ENCODE measurements at places on chromosomes 16 and 17.

- no peak for DNase-seq
Observed at GRCh38 chr16:81526199-81526598, 81.6 kb downstream of the CMIP start.

- DNase-seq: no peak
Observed at GRCh38 chr17:52027081-52027480, 131.4 kb downstream of the CA10 start.

DNA sequence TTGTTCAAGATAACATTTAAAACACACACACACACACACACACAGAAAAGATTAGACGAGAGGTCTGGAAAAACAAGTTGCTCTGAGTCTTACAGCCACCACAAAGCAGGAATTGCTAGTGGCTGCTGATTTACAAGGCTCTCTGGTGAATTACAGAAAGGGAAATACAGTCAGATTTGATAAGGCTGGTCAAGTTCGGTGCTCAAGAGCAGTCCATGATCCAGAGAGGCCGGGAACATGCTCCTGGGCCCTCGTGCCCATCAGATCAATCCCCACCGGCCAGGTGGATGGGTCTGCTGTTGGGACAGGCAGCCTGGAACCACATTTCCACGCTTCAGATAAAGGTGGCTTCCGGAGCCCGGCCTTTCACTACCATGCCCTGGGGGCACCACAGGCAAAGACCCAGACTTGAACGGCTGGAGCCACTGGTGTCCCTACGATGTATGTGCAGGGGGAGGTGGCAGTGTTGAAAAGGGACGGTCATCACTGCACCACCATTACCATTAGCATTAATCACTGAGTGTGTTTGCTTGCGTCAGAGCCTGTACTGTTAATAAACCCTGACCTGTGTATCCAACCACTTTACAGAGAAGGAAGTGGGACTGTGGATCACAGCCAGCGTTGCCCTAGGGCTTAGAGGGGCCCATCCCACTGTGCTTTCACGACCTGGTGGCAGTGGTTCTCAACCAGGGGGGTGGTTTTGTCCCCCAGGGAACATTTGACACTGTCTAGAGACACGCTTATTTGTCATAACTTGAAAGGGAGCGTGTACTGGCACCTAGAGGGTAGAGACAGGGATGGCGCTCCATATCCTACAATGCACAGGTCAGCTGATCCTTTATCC, 95.1 kb downstream of the XYLT1 start:
- peak; percentile 36 for DNase-seq

DNA sequence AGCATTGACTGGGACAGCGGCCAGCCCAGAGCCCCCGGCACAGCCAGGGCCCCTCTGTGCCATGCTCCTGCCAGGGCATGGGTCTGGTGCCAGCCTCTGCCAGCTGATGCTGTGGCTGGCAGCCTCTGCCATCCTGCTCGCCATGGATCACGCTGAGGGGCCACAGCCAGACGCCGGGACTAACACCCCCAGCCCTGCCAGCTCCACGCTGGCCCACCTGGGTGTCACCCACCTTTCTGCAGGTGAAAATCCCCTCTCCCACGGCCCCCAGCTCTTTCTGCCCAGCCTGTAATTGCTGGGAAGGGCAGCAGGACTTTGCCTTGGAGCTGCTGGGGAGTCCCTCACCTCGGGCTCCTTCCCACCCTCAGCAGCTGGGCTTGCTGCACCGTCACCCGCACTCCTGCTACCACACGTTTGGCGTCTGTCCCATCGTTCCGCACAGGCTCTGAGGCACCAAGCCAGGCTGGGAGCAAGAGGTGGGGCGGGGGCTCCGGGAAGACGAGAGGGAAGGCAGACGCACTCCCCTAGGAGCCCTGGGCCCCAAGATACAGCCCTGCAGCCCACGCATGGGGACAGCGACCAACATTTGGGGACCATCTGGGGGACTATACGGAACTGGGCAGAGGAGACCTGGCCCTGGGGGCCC, 42.0 kb upstream of the ACSF3 start:
- DNase-seq: no peak

- DNase-seq: no peak
Observed at GRCh38 chr16:31064882-31065461, 9.1 kb downstream of the ZNF668 start.

DNA sequence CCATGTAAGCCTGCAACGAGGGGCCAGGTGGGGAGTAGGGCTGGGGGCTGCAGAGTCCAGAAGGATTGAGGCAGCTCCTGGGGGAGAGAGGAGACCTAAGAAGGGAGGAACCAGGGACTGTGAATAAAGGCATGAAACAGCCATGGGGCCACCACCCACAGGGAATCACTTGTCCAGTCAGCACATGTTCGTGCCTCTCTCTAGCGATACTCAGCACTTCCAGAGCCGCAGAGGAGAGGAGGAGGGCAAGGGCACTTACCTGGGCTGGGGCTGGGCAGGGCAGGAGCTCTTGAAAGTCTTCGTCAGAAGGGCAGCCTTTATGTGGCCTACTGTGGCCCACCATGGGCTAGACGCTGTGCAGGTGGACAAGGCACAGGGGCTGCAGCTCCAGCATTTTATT, 24.2 kb downstream of the CACNA1G start:
- DNase-seq: no peak

- DNase-seq: no peak
Observed at GRCh38 chr16:49488336-49488735, 114.7 kb downstream of the C16orf78 start.

DNA sequence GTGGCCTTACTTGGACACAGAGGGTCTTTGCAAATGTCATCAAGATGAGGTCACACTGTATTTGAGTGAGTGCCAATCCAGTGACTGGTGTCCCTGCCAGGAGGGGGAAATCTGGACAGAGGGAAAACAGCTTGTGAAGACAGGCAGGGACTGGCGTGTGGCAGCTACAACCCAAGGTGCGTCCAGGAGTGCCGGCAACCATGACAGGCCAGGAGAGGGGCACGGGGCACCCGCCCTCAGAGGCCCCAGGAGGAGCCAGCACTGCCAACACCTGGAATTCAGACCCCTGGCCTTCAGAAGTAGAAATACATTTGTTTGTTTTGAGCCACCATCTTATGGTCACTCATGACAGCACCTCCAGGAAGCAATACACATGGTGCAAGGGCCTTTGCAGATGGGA, 225.7 kb downstream of the CPPED1 start:
- DNase-seq: no peak

DNA sequence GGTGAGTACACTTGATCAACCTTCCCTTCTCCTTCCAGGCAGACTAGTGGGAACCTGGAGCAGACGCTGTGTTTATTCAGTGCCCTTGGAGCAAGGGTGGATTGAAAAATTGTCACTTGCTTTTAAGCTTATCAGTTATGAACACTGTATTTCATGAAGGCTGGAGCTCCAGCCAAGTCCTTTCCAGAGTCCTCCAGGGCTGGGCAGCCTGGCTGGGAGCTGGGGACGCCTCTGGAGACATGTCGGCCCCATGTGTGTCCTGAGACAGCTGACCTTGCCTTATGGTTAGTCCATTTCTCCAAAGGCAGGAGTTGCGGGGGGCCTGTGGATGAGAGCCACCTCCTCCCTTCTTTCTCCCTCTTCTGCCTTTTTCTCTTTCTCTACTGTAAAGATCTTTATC, 67.0 kb downstream of the RAP1GAP2 start:
- DNase-seq: no peak

- no peak for DNase-seq
Observed at GRCh38 chr17:19461116-19461515, 50.1 kb downstream of the RNF112 start.

DNA sequence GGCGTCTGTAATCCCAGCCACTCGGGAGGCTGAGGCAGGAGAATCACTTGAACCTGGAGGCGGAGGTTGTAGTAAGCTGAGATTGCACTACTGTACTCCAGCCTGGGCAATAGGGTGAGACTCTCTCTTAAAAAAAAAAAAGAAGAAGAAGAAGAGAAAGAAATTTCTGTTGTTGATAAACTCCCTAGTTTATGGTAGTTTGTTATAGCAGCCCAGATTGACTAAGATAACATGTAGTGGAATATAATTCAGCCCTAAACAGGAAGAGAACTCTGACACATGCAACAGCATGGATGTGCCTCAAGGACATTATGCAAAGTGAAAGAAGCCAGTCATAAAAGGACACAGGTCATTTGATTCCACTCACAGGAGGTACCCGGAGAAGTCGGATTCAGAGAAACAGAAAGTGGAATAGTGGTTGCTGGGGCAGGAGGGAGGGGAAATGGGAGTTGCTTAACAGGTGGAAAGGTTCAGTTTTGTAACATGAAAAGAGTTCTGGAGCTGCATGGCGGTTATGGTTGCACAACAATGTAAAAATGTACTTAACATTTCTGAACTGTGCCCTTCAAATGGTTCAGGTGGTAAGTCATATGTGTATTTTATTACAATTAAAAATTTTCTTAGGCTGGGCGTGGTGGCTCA, 26.0 kb upstream of the PRM1 start:
- DNase-seq: no peak

GRCh38 chr16:88624977-88625576, 13.3 kb upstream of the IL17C start:
- DNase-seq: no peak

DNA sequence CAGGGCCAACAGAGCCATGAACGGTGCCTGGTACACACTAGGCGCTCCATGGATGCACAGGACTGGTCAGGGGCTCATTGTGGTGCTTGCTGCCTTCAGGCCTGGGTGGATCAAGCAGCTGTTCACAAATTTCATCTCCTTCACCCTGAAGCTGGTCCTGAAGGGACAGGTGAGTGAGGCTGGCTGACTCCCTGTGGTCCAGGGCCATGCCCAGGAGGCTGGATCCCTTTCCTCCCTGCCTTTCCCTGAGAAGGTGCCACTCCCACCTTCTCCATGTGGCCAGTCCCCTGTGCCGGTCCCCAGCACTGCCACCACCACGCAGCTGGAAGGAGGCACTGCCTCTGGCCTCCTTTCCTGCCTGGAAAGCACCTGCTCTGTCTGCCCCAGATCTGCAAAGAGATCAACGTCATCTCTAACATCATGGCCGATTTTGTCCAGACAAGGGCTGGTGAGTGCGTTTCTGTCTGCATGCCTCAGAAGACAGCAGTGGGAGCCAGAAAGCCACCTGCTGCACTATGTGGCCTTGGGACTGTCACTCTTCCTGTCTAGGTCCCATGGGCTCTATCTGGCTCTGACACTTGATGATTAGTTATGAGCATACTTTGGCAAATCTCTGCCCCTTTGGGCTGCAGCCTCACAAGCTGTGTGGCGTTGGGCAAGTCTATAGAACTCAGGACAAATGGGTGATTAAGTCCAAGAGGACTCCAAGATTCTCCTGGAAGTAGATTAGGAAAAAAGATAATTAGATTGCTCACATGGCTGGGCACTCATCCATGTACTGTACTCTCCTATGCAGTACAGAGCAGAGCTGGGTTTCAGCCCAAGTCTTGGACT, 9.4 kb downstream of the CETP start:
- peak; percentile 39 for DNase-seq

- no peak for DNase-seq
Observed at GRCh38 chr17:39996800-39997199, 16.2 kb downstream of the PSMD3 start.

GRCh38 chr16:87995644-87996043, 44.4 kb downstream of the BANP start:
- no peak for DNase-seq

DNA sequence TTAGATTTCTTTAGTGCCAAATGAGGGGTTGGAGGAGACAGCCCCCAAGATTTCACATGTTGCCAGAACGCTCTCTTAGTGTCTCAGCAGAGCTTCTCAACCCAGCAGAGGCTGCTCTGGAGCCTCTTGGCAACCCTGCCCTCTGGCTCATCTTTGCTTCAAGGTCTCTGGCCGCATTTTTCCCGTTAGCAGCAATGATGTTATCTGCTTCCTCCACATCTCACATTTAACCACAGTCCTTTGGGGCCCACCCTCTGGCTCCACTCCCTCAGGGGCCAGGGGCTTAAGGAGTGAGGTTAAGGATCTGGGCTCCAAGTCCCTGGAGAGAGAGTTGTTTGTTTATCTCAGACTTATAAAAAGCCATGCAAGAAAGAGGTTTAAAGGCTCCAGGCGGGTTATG, 3.3 kb upstream of the XYLT1 start:
- no peak for DNase-seq

DNA sequence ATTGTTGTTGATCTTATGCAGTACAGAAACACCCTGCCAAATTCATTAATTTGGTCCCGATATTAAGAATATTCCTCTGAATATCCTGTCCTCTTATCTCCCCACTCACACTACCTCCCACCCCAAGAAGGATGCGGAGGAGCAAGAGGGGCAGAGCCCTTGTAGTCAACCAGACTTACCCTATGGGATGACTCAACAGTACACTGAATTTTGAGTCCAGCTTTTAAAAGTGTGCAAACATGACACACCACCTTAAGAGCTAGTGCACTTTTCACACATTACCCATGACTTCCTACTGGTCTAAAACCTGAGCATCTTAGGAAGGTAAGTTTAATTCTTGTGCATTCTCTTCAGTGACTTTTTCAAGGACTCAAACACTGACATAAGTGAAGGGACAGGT, 9.5 kb downstream of the USP22 start:
- DNase-seq: no peak

GRCh38 chr16:25796239-25796638, 104.5 kb downstream of the HS3ST4 start:
- no peak for DNase-seq

DNA sequence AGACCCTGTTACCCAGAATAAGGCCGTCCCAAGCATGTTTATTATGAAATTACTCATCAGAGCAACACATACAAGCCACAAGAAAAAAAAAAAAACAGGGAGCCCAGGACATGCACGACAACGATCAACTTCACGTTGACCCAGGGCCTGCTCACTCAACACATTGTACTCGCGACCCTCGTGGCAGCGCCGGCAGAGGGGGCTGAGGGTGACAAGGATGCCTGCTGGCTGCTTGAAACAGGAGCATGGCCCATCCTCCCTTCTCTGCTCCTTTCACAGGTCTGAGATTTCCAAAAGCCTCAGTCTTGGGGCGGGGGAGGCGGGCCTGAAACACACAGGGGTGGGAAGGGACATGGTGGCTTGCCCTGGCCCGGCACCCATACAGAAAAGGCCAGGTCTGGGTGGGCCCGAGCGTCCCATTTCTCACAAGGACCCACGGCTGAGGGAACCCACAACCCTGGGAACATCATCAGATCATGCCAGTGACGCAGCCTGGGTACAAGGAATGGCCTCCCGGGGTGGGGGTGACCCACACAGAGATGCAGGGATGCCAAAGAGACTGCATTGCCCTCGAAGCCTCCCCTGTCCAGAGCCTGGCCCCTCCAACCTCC, 21.1 kb upstream of the C16orf95 start:
- no peak for DNase-seq

DNA sequence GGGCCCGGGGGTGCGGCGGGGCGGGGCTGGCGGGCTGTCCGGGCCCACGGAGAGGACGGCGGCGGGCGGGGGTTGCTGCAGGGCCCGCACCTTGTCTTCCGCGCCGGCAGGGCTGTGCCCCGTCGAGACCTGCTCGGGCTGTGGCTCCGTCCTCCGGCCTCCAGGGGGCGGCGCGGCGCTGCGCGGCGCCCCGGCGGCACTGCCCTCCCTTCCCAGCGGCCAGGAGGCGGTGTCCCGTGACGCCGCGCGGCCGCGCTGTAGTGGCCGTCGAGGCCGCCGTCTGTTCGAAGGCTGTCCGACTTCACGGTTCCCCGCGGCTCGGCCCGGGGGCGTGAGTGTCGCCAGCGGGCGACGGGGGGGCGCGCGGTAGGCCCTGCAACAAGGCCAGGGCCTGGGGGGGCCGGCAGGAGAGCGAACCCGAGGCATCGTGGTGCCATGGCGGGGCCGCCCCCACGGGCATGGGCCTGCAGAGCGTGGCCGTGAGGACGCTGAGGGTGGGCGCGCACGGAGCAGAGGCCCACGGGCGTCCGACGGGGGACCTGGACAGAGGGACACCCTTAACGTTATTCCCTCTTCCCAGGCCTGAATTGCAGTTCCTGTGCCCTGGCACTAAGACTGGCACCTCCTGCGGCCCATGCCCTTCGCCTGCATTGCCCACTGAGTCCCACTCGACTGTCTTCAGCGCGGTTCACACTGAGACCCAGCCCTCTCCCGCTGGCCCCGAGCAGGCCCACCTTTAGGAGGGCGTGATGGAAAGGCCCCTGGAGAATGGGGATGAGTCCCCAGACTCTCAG, at the start of gene PLEKHG4:
Gene PLEKHG4 (plus strand): TSS at position 237 of the 794 bp plus-strand sequence. CDS start 513 bp downstream, at position 750.
- DNase-seq: peak; percentile 81
